ENCODE measurements at places on chromosomes 7 and 10. TPM values are rescaled to one million over a fixed set of nuclear protein-coding genes. Genes with fewer than 3 reads are reported as not detected.

- no peak for DNase-seq
Observed at GRCh38 chr7:40721342-40721949, 586.6 kb downstream of the SUGCT start.

DNA sequence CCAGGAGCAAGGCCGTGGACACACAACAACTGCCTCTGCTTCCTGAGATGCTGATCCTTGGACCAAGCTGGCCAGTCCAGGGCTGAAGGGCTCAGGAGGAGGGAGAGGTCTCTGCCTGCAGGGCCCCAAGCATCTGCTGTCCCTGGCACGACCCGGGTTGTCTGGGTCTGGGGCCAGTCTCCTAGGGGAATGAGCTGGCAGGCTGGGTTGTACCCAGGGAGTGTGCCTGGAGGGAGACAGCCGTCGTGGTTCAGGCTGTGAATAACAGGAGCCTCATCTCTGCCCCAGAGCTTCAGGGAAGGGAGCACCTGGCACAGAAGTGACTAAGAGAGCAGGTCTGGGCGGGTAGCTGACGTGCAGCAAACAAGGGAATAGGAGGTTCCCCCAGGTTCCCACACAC lies 17.9 kb upstream of the SERPINE1 start:
- no peak for DNase-seq

DNA sequence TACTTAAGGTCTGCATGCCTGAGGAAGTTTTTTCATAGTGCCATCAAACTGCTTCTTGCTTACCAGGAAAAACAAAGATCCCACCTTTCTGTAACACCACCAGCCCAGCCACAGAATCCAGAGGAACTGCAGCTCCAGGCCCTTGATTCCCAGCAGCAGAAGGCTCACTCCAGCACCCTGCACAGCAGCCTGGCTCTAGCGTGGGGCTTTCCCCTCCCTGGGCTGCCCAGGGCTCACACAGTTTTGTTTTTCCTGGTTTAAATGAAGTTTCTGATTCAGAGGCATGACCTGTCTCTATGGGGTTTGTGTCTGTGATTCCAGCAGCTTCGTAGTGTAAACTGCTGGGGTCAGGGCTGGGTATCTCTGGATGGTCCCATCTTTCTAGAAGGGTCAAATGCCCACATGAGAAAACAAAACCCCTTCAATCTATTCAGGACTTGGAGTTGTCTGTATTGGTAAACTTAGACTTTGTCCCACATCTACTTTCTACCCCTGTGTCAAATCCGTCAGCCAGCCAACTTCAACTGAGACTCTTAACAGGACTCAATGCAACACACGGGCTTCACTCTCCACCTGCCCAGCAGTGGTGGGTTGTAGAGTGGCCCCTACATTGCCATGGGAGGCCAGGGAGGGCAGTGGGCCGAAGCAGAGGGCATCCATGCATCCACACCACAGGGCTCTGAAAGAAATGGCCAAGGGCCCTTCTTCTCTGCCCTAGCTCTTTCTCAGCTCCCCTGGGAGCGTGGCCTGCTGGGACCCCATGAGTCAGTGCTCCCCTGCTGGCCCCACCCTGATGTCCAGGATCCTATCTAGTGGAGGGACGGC lies 73.6 kb downstream of the ATXN7L1 start:
- DNase-seq = no peak

- no peak for DNase-seq
Observed at GRCh38 chr10:102261842-102262241, 16.5 kb downstream of the GBF1 start.

GRCh38 chr7:158357898-158358821 lies 229.5 kb downstream of the PTPRN2 start:
- DNase-seq = no peak

SYT15 gene
- total RNA-seq = 2.5 TPM
